ENCODE measurements at places on chromosomes 11 and 22.

DNA sequence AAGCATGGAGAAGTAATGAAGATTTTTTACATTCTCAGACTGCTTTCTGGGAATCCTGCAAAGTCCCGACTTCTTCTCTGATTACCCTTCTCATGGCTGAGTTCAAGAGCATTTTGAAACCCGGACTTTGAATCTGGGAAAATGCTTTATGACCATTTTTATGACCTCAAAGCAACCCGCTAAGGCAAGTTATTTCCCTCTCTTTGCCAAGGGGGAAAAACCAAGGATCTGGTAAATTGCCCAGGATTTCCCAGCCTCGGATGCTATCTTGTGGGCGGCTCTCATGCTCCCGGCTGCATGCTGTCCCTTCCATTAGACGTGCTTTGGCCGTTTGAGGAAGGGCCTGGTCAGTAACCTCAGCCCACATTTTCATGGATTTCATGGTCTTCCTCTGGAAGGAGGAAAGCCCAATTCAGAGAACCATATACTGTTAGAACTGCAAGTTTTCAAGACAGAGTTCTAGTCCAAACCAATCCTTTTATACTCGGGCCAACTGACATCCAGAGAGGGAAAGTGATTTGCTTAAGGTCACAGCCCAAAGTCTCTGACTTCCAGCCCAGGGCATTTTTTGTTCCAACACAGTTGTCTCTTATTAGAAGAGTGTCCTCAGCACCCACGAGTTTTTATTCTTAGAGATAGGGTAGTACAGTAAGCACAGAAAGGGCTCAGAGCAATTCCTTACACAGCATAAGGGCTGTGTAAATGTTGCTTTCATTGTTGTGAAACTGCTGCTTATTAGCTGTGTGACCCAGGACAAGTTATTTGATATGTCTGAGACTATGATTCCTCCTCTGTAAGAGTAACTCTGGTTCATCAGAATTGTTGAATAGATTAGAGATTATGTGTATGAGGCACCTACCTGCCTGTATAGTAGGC lies 77.4 kb downstream of the NAV2 start:
- DNase-seq = no peak

DNA sequence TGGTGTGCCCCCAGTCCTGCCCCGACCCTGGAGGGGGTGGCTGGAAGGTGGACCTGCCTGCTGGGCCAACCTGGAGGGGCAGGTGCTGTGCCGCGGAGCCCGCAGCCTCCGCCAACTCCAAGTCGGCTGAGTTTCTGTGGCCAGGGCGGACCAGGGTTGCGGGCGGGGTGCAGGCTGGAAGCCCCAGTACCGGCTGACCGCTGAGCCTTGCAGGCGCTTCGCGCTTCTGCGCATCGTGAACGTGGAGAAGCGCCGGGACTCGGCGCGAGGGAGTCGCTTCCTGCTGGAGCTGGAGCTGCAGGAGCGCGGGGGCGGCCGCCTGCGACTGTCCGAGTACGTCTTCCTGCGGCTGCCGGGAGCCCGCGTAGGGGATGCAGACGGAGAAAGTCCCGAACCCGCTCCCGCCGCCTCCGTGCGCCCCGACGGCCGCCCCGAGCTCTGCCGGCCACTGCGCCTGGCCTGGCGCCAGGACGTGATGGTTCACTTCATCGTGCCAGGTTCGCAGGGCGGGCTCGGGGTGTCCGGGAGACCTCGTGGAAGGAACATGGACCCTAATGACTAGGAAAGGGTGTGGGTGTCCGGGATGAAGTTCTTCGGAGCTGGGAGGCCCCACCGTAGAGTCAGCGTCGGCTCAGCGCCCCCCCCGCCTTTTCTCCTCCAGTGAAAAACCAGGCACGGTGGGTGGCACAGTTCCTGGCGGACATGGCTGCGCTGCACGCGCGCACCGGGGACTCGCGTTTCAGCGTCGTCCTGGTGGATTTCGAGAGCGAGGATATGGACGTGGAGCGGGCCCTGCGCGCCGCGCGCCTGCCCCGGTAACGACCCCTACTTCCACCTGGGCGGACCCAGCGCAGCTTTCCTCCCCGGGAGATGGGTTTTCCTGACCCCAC lies 10.2 kb downstream of the B4GALNT4 start:
- no peak for DNase-seq

GRCh38 chr11:106724293-106724892 lies 293.9 kb downstream of the GUCY1A2 start:
- no peak for DNase-seq

DNA sequence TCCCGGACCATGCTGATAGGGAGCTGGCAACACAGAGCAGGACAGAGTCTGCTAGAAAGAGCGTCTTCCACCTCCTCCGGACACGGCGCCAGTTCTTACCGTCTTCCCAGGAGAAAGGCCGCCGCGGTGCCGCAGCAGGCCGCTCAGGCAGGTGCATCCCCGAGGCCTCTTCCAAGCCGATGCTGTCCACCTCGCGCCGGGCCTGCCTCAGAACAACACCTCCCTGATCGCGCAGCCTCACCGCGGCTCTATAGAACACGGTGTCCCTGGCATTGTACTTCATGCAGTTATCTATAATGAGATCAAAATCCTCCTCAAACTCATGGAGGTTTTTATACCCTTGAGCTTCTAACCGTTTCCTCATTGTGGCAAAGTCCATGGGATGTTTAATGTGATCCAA lies 30.0 kb downstream of the BRD1 start:
- DNase-seq = no peak

- no peak for DNase-seq
Measured at GRCh38 chr22:23775779-23776375, 3.2 kb downstream of the MMP11 start.

GRCh38 chr11:30471244-30471643 lies 114.9 kb downstream of the MPPED2 start:
- DNase-seq = no peak

DNA sequence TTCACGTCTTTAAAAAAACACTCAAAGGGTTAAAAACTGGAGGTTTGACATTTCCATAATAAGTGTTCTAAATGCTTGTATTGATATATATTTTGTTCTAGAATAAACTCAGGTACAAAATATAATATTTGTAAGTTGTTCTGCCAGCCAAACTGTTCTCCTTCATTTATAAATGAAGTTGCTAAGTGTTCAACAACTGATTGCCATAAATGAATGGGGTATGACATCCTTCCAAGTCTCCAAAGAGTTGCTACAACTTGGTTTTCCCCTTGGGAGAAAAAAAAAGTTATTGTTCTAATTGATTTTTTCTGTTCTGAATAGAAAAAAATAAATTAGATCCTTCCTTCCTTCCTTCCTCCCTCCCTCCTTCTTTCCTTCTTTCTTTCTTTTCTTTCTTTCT lies 65.4 kb upstream of the BLID start:
- DNase-seq = no peak

DNA sequence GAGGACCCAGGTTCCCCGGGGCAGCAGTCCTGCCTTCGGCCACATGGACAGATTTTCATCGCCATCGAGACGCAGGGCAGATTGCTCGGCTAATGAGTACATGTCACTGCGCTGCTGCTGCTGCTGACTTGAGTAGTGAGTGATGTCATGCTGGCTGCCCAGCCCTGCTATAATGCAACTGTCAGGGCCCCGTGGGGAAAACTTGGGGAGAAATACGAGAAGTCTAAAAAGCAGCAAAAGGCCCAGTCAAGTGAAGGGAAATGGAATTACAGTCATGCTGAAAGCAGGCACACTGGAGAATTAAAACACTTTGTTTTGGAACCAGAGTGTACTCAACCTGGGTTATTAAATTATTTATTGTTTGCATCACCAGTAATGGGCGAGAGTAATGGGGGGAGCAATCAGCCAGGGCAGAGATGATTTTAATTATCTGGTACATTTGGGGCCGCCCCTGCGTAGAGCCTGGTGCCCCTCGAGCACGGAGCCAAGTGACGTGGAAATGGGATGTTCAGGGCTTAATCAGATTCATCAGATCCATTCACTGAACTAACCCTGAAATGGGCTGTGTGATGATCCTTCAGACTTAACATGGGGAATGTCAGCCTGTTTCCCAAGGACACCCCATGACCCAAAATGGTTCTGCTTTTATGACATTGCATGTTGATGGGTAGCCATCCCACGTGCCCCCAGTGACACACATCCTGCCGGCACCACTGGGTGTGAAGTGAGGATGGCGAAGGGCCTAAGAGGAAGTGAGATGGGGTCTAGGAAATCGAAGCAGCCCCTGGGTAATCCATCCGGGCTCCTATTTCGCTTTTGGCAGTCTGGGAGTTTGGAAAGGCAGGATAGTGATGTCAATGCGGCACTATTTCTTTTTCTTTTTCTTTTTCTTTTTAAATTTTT lies 241.6 kb upstream of the CADM1 start:
- no peak for DNase-seq

- DNase-seq = no peak
Measured at GRCh38 chr11:117903505-117904382, 25.5 kb downstream of the TMPRSS13 start.

DNA sequence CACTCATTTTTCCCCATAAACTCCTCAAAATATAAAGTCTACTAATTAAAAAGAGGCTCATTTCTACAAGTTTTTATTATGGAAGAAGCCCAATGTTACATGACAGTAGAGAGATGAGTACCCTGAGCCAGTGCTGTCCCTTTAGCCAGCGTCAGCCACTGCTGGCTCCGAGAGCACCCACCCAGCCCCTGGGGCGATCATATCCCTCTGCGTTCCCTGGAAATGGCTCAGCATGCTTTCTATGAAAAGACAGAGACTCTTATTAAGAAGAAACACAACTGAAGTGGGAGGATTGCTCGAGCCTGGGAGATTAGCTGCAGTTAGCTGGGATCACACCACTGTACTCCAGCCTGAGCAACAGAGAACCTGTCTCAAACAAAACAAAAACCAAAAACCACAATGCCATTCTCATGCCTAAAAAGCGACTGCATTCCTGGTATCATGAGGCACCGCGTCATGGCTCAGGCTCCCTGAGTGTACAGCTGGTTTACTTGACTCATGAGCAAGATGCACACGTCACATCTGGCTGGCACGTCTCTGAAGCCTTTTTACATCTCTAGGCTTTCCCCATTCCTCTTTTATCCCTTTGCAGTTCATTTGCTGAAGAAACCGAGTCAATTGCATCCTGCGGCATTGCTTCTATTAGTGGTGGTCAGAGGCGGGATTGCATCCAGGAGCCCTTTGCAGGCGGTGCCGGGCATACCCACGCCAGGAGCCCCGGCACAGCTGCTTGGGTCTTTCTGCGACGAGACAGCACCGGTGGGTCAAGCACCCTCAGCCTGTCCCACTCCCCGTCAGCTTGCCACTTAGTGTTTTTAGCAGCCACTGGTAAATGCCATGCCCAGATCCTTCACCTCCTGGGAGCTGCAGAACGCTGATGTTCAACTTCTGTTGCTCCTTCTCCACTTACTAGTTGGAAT lies 119.9 kb downstream of the CTTN start:
- no peak for DNase-seq

Data from HepG2 (cell line).